Muscle of leg (tissue), 16 donors: ENCODE measurements at places on chromosomes 6 and 20. TPM values are rescaled to one million over a fixed set of nuclear protein-coding genes. Genes with fewer than 3 reads are reported as not detected.

Gene NHSL1
- total RNA-seq, result 21.7 TPM

Gene LIN28B
- 0.04 TPM for total RNA-seq

Gene FAM83D
- total RNA-seq, result 5.7 TPM

Gene CDK5RAP1
- total RNA-seq, result 20.3 TPM

DNA sequence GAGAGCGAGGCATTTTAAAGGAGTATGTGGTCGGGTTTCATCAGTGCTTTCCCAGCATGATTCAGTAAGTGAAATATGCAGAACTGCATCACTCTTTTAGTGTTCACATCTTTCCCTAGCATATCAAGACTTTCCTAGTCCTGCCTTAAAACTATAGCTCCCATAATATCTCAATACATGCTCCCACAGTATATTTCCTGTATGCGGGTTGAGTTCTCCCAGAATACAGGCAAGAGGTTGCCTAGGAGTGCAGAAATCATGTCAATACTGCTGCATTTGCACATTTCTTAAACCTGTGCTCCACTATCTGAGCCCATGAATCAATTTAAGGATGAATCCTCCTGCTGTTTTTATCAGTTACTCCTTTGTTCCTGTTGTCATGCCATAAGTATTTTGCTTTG is 386.6 kb upstream of the SLC35B3 start:
- DNase-seq, result no peak

DNA sequence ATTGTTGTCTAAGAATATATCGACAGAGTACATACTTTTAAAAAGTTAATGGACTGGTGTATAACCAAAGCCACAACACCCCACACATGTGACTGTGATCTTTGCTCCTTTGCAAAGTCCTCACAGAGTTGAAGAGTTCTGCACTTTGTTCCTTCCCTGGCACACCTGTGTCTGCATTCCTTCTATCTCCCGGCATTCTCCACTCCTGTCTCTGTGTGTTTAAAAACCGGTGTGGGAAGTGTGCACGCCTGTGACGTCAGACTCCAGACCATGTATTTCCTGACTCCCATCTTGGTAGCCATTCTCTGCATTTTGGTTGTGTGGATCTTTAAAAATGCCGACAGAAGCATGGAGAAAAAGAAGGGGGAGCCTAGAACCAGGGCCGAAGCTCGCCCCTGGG is at the start of gene IYD:
Gene IYD, plus strand, starts transcription at position 251 of the 400 bp plus-strand sequence. Its CDS starts 20 bp downstream, at position 271.
- no peak for DNase-seq

GRCh38 chr20:38337561-38338140 is 8.6 kb upstream of the LBP start:
- no peak for DNase-seq

DNA sequence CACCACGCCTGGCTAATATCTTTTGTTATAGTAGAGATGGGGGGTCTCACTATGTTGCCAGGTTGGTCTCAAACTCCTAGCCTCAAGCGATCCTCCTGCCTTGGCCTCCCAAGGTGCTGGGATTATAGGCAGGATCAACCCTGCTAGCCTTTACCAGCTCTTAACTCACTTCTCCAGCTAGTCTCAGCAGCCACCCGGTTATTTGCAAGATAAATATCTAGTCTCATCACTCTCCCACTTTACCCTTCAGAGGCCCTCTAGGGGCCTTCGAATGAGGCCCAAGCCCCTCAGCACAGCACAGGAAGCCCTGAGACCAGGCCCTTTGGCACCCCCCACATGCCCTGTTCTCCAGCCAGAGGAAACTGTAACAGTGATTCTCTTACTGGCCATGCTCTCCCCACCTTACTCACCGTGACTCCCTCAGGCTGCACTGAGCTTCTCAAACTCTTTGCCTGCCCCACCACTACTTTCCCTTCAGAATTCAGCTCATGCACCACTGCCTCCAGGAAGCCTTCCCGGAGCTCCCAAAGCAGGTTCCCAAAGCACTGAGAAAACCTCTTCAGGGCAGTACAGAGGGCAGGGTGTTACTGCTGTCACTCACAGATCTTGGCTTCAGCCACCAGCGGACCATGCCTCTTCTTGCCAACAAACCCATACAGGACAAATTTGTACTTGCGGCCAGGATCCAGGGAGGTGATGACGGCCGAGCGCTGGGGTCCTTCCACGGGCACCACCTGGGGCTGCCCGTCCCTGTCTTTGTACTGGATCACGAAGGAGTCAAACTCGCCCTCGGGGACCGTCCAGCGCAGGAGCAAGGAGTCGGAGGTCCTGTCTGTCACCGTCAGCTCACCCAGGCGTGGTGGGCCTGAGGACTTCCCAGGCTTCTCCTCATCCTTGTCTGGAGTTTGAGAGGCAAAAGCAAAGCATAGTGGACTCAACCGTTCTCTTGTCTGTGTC is 25.0 kb downstream of the TNXB start:
- DNase-seq, result no peak

GRCh38 chr6:6024220-6024619 is 17.5 kb upstream of the NRN1 start:
- no peak for DNase-seq

- peak; percentile 95 for DNase-seq
Measured at GRCh38 chr6:30556066-30556905, at the start of gene GNL1. TSS of gene GNL1 (minus strand) at chr6:30556489. CDS start at chr6:30556203, 286 bp downstream.

DNA sequence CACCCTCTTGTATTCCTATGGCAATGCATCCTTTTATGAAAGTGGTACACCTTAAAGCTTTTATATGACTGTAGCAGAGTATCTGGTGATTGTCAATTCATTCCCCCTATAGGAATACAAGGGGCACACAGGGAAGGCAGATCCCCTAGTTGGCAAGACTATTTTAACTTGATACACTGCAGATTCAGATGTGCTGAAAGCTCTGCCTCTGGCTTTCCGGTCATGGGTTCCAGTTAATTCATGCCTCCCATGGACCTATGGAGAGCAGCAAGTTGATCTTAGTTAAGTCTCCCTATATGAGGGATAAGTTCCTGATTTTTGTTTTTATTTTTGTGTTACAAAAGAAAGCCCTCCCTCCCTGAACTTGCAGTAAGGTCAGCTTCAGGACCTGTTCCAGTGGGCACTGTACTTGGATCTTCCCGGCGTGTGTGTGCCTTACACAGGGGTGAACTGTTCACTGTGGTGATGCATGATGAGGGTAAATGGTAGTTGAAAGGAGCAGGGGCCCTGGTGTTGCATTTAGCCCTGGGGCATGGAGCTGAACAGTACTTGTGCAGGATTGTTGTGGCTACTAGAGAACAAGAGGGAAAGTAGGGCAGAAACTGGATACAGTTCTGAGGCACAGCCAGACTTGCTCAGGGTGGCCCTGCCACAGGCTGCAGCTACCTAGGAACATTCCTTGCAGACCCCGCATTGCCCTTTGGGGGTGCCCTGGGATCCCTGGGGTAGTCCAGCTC is 292.1 kb downstream of the ESR1 start:
- no peak for DNase-seq

GRCh38 chr20:10644458-10645204 is 29.2 kb downstream of the JAG1 start:
- no peak for DNase-seq

DNA sequence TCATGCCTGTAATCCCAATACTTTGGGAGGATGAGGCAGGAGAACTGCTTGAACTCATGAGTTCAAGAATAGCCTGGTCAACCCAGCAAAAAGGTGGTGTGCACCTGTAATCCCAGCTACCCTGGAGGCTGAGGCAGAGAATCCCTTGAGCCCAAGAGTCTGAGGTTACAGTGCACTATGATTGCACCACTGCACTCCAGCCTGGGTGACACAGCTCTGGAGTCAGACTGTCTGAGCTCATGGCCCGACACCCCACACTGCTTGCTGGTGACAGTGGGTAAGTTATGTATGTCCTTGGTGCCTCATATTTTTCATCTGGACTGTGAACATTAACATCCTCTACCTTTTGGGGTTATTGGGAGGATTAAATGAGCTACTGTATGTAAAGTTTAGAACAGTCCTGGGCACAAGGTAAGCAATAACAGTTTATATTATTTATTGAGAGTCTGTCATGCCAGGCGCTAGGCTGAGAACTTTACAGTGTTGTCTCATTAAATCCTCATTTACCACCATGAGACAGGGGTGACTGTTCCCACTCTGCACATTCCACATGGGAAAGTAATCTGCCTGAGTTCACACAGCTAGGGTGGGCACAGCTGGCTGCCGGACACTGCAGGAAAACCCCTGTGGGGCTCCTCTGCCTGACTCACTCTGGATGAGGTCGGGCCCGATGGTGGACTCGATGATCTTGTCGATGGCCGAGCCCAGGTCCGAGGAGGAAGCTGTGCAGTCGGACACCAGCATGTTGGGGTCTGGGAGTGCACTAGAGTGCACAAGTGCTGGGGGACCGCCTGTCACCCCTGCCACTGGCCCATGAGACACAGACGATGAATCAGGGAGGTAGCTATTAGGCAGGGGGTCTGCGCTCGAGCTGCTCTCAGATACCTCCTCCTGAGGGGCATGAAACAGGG is 2.9 kb downstream of the ZNF335 start:
- DNase-seq, result no peak

DNA sequence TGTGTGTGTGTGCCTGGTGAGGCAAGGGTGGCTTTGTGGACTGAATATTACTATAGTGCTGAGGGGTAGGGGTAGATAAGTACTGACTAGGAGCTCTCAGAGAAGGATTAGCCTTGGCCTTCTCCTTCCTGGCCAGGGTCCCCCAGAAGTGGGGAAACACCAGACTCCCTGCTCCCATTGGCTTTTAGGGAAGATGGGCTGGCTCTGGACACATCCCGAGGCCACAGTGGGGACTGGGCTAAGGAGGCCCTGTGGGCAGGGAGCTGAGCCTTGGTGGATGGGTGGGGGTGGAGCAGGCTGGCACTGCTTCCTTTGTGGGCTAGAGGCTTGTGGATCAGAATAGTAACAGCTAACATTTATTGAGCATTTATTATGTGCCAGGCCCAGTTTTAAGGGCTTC is 3.1 kb downstream of the EPB41L1 start:
- no peak for DNase-seq

- DNase-seq, result no peak
Measured at GRCh38 chr6:168545428-168545827, 104.4 kb downstream of the SMOC2 start.

DNA sequence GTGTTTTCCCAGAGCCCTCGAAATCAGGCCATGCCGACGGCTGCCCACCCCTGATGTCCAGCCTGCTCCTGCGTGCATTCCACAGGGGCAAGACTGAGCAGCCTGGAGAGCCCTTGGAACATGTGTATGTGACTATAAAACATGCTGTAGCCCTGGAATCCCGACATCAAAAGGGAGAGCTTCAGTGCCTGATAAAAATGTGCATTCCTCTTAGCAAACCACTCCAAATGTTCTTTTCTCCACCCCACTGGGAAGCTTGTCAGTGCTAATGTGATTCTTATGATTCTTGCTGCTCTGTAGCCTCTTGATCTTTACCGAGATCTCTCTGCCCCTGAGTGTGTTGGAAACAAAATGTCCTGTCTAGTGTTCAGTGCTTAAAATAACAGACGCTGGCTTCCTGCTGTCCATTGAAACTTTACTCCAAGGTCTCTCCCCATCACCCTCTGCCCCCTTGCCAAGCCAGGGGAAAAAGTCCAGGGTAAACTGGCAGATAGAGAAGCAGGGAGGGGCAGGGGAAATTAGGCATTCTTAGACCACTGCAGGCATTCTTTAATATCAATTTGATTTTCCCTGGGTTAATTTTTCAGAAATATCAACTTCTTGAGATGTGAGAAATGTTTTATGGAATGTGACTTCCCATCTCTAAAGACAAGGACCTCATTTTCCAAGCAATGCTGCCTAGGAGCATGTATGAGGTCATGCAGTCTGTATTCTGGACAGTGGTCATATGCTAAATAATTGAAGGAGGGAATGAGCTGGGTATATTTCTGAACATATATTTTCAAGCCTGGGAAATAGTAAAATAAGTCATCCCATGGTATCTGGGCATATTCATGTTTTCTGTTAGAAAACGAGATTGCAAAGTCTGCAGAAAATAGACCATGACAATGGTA is 73.8 kb upstream of the ISM1 start:
- peak; percentile 46 for DNase-seq

DNA sequence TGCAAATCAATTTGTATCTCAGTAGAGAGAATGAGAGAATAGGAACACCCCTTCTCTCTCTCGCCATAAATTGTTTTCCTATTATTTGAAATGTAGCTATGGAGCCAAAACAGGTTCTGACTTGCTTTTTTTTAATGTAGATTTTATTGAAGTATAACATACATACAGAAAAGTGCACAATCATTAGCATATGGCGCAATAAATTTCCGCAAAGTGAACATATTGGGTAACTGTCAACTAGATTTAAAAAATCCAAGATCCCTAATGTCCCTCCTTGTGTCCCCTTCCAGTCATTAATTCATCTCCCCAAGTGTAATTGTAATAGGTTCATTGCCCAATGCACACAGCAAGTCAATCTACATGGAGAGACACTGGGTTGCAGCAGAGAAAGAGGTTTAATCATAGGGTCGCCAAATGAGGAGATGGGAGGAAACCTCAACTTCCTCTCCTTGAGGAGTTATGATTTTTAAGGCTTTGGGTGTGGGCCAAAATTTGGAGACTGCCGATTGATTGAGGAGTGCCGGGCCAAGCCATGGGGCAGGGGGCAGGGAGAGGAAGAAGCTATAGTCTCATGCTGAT is 43.3 kb upstream of the TGM3 start:
- DNase-seq, result no peak

DNA sequence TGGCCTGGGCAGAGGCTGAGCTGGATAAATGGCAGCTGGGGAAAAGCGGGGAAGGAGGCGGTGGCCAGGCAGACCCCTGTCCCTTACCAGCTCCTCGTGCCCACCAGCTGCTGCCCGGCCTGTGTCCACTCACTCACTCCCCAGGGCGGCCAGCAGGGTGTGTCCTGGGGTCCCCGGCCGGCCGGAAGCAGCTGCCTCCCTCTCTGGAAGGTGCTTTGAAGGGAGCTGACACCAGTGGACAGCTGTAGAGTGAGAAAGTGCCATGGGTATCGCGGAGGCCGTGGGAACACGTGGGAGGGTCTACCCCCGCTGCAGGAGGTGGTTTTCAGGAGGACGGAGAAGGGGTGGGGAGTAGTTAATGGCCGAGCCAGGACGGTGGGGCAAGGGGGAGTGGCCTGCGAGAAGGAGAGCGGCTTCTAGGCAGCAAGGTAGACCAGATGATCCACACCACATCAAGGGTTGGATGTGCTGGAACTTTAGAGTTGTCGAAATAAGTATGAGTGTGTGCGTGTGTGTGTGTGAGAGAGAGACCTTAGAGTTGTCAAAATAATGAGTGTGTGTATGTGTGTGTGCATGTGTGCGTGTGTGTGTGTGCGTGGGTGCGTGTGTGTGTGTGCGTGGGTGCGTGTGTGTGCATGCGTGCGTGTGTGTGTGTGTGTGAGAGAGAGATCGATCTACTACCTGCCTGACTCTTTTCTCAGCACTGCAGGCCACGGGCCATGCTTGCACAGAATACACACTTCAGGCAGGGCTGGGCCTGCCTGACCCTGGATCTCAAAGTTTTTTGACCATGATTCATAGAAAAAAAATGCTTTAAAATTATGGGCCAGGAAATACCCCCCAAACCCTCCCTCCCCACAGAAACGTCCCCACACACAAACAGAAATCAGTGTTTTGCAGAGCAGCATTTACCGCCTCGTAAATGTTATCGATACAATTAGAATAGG is 43.9 kb downstream of the CDH4 start:
- peak; percentile 21 for DNase-seq
